ENCODE measurements at places on chromosomes 13 and 19.

DNA sequence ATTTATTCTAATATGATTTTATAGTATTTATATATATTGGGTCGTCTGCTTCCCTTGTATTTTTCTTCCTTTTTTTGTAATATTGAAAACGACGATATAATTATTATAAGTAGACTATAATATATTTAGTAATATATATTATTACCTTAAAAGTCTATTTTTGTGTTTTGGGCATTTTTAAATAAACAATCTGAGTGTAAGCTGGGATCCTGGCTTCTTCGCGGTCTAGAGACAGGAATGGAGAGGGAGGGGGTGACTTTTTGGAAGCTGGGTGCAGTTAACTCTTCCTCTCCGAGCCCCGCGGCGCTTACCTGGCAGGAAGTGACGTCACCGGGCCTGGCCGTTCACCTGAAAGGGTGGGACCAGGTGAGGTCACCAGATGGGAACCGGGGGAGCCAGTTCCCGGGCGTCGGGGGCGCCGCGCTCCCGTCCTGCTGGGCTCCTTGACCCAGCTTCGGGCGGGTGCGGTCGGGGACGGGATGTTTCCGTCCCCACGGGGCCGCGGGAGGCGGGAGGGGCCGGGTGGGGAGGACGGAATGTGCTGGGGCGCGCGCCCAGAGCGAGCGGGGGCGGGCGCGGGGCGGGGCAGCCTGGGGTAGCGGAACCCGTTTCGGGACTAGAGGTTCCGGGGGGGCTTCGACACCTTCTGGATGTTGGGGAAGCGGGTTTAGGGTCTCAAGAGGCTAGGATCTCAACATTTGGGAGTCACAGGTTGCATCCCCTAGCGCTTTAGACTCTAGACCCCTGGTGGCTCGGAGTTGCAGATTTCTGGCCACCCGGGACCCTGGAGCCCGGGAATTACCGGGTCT lies 2.8 kb downstream of the ZFP36 start:
- peak; percentile 89 for DNase-seq

- DNase-seq, result no peak
Measured at GRCh38 chr13:99469041-99469440, 32.2 kb upstream of the TM9SF2 start.

GRCh38 chr19:47428177-47428894 lies 9.0 kb upstream of the MEIS3 start:
- DNase-seq, result peak; percentile 72

DNA sequence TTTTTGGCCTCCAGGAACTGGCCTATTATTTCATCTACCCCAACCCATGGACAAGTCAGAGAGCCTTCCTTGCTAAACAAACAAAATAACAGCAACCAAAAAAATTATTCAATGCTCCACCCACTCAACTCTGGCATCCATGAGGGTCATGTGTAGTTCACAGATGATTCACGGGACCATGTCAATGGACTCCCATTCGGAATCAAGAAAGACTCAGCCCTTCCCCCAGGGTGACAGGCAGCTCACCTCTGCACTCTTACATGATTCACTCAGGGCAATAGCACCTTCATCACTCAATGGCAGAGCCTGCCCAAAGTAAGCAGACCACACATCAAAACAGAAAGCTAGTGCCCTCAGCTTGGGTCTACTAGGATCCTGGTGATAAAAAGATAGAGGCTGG lies 14.3 kb upstream of the SCEL start:
- DNase-seq, result no peak

DNA sequence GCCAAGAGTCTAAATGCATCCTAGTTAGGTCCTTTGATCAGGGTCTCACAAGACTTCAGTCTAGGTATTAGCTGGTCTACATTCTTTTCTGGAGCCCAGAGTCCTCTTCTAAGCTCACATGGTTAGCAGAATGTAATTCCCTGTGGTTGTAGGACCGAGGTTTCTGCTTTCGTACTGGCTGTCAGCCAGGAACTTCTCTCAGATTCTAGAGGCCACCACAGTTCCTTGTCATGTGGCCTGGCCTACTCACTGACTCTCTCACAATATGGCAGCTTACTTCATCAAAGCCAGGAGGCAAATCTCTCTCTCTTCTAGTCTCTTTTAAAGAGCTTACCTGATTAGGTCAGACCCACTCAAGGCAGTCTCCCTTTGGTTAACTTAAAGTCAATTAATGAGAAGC lies 82.9 kb downstream of the POU4F1 start:
- DNase-seq, result no peak

DNA sequence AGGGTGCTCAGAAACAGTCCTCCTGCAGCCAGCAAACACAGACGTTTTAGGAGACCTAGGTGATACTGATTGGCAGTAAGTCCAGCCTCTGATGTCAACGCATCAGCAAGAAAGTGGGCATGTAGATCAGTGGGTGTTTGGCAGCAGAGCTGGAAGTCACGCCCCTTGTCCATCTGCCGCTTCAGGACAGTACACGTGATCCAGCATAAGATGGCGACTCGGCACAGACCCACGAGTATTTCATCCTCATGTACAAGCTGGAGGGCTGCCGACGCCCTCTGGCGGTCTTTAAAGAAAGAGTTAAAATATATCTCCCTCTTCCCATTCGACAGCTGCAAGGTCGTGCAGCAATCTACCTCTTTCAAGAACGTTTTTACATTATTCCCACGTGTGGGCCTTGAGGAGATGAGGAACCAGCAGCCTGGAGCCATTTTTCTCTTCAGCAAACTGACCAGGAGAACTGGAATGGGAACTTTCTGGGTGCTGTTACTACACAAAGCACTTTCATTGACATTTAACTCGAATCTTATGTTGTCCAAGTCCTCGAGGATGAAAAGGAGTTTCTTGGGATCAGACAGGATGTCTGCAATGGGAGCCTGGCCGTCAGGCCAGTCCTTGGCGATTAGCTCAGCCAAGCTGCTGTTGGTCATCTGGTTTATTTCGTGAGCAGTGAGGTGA lies 22.3 kb downstream of the NLRP11 start:
- no peak for DNase-seq

- peak; percentile 87 for DNase-seq
Measured at GRCh38 chr19:14369399-14370168, 11.7 kb upstream of the ADGRE5 start.

GRCh38 chr19:30670562-30671366 lies 298.6 kb downstream of the ZNF536 start:
- no peak for DNase-seq

GRCh38 chr13:76019421-76020044 lies 383.4 kb downstream of the LMO7 start:
- DNase-seq, result no peak

DNA sequence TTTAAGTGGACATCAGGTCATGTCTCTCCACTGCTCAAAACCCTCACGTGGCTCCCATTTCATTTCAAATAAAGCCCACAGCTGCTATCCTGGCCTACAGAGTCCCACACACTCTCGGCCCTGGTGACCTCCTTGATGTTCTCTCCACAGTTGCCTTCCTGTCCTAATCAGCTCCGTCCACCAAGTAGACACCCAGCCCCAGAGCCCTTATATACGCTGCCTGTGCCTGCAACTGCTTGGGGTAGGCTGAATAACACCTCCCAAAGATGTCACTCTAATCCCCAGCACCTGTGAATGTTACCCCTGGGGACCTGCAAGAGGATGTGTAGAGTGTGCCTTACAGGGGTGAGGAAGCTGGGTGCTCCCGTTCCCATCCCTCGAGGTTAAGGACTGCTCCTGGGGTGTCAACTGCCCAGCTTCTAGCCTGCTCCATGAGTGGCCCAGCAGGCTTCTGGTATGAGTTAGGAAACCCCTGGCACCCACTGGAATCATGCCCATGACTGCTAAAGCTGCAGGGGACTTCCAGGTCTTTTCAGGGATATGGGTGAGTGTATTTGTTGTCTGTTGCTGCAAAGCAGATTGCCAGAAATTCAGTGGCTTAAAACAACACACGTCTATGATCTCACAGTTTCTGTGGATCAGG lies 6.0 kb downstream of the FAM187B start:
- DNase-seq, result no peak

GRCh38 chr19:4140237-4140711 lies 13.2 kb upstream of the CREB3L3 start:
- DNase-seq, result no peak

DNA sequence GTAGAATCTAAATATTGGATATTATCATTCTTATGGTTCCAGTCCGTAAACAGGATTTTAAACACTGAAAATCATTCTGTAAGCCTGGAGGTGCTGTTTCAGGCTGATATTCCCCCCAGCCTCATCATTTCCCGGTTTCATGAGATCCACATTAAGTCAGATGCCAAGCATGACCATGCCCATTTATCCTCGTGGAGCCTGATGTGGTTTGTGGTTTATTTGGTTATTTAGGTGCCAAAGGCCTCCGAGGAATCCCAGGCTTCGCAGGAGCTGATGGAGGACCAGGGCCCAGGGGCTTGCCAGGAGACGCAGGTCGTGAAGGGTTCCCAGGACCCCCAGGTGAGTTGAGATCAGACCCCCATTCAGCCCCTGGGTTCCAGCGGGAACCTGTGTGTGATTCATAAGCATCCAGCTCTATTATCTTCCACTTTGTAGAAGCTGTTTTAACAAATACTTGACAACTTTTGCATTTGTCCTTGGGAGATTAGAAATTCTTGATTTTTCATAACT lies 92.5 kb downstream of the RAB20 start:
- no peak for DNase-seq

- no peak for DNase-seq
Measured at GRCh38 chr13:33940898-33941297, 122.9 kb downstream of the RFC3 start.

DNA sequence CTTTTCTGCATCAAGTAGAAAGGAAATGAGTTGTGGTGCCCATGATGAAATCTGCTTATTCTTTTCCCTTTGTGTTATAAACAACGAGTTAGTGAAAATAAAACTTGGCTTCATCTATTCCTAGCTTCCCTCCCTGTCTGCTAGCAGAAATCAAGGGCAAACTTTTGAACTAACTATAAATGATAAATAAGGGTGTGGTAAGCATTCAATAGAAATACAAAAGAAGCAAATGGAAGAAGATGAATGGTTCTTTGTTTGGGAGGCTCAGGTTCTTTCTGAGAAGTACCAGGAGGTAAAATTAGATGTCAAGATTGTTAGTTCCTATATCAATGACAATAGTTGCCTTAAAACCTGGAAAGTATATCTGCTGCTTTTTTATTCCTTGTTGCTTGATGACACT lies 275.3 kb upstream of the PRR20A start:
- DNase-seq, result no peak

- peak; percentile 80 for DNase-seq
Measured at GRCh38 chr19:19145684-19146608, 7.7 kb upstream of the TMEM161A start.

DNA sequence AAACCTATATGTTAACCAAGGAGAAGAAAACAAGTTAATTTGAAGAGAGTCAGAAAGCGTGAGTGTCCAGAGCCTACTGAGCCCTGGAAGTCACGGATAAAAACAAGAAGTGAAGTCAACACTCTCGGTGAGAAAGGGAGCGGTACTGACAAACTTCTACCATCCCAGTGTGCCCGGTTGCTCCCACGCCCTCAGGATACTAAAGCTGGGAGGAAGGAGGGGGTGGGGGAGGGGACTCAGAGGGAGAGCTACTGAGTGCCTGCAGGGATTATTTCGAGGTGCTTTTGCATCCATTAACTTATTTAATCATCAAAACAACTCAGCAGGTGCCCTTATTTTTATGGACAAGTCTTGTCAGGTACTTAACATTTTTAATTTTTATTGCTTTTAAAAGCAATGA lies 166.2 kb downstream of the ZIC5 start:
- DNase-seq, result no peak

- DNase-seq, result no peak
Measured at GRCh38 chr13:50358231-50359040, 343.2 kb downstream of the KCNRG start.

DNA sequence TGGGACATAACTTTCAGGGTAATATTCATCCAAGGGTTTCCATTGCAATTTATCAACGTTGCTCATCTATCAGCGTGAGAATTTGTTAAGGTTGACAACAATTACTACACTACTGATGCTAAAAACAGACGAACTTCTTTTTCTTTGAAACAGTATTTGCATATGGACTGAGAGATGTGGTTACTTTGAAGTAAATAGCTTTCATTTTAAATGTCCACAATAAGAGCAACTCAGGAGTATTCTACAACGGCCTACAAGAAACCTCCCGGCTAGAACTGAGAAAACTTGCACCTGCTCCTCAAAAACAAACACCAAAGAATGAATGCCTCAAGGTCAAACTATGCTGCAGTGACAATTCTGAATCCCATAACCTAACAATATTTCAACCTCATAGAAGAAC lies 238.4 kb downstream of the IRS2 start:
- DNase-seq, result no peak

- no peak for DNase-seq
Measured at GRCh38 chr13:50794226-50794625, 49.3 kb downstream of the DLEU7 start.

GRCh38 chr19:16893686-16893989 lies 4.8 kb downstream of the F2RL3 start:
- no peak for DNase-seq

- DNase-seq, result no peak
Measured at GRCh38 chr19:46728208-46728607, 11.3 kb upstream of the PRKD2 start.

DNA sequence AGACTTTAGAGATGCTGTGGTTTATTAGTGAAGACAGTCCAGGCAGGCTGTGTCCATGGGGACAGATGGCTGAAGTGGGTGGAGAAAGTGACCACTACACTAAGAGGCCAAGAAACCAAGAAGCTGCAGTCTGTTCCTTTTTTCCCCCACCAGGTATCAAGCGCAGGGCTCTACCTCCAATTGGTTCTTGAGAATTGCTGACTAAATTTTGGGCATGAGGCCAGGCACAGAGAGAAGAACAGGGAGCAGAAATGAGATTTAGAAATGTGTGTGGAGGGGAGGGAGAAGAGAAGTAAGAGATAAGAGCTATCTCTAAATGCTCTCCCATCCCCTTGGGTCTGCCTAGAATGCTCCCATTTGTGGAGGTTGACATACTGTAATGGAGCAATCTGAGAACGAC lies 12.3 kb upstream of the CYSLTR2 start:
- DNase-seq, result no peak

DNA sequence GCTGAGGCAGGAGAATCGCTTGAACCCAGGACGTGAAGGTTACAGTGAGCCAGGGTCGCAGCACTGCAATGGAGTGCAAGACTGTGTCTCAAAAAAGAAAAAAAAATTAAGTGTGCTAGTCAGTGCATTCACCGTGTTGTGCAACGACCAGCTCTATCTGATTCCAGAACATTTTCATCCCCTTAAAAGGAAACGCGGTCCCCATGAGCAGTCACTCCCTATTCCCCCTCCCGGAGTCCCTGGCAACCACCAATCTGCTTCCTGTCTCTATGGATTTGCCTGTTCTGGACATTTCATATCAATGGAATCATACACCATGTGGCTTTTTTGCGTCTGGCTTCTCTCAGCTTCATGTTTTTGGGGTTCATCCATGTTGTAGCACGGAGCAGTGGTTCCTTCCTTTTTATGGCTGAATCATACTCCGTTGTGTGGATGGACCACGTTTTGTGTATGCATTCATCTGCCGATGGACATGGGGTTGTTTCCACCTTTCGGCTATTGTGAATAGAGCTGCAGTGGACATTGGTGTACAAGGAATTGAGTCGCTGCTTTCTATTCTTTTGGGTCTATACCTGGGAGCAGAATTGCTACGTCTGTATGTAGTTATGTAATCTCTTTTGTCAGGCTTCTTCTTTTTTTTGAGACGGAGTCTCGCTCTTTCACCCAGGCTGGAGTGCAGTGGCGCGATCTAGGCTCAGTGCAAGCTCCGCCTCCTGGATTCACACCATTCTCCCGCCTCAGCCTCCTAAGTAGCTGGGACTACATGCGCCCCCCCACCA lies 19.8 kb downstream of the MYO9B start:
- no peak for DNase-seq

All from effector CD4-positive, alpha-beta T cell (primary cell).